ENCODE measurements at places on chromosomes 11 and 22.

GRCh38 chr11:106917973-106918372, 100.3 kb downstream of the GUCY1A2 start:
- DNase-seq, result no peak

DNA sequence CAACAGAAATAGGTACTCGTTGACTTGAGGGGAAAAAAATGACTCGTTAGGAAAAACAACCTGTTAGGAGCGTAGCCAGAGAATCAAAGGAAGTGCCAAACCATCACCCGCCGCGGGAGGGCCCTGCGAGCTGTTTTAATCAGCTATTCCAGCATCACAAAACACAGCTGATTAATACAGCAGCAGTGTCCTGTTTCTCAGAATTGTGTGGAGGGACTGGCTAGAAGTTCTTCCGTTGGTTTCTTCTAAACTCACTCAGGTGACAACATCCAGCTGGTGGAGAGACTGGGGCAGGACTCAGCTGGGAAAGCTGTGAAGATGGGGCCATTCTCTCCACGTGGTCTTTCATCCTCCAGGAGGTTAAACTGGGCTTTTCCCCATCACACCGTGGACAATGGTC, 28.0 kb downstream of the HSPA8 start:
- no peak for DNase-seq

DNA sequence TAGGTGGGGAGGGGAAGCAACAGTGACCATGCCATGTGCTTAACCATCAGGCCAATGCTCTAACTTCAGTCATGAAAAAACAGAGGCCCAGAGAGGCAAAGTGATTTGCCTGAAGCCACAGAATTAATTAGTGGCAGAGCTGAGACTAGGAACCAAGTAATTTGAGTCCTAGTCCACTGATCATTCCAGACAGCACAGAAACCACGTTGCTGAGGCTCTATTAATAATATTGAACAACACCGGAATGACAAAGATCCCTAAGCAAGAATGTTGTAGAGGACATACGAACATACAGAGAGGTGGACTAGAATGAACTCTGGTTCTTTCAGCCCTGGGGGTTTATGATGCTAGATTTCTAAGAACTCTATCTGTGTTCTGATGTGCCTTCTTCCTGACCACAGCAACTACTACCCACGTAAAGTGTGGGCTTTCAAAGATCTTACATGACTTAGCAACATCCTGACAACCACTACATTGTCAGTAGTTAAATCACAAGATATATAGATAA, 92.3 kb downstream of the GAB2 start:
- DNase-seq, result peak; percentile 88

DNA sequence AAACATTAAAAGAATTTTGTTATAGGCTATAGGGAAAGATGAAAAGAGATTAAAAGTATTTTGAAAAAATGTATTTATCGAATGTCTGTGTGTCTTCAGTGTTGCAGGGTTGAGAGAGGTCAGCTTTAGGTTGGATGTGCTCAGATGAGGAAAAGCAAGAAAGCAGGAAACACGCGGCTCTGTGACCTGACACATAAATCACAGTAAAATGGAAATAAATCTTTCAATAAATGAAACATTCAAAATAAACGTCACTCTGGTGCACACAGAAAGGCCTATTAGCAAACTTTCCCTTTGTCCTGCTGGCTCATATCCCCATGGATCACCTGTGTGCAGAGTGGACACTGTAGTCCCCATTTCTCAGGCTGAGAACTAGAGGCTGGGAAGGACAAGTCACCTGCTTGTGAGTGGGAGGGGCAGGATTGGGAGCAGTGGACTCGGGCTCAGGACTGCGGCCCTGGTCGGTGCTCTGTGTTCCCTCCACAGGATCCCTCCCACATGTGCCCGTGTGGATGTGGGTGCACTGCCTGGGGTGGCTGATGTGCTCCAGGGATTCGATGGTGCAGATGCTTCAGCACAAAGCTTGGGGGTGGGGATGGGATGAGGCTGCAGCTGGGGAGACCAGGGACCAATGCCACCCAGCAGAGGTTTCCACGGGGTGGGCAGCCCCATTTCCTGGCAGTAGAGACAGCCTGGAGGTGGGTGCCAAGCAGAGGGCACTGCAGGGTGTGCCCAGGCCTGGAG, 96.0 kb upstream of the IGLL5 start:
- no peak for DNase-seq

DNA sequence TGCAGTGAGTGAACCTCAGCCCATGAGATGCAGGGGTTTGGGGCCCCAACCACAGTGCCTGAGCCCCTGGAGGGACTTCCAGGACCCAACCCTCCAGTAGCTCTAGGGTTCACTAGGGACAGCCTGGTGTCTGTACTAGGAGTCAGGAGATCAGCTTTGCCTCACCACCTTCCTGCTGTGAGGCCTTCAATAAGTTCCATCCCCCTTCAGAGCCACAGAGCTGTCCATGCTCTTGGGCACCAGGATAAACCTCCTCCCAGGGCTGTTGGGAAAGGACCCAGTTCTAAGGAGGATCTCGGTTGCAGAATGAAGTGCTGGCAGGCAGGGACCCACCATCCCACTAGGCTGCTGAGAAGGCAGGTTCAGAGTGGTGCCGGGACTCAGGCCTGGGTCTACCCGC, 9.7 kb downstream of the ARHGEF17 start:
- DNase-seq, result no peak

All from T-helper 1 cell (primary cell).